G401 (cell line): ENCODE measurements at places on chromosomes 7 and 10. TPM values are rescaled to one million over a fixed set of nuclear protein-coding genes. Genes with fewer than 3 reads are reported as not detected.
A peak's percentile ranks its signal among the peaks of the same experiment; 100 is the strongest.

The FMC1 gene
- 12.3 and 15.1 TPM in 2 replicates for total RNA-seq

The CALY gene
- total RNA-seq = 53.3 and 63.5 TPM in 2 replicates

The TFEC gene
- total RNA-seq = not detected in 2 replicates

The NOS3 gene
- total RNA-seq = 34.5 and 41.6 TPM in 2 replicates

- DNase-seq = no peak
These were observed 9.2 kb downstream of the PRKCQ start for GRCh38 chr10:6570893-6571292.

- no peak for DNase-seq
These were observed 553.8 kb downstream of the TFEC start for GRCh38 chr7:115476671-115477181.

GRCh38 chr10:95450188-95450587 is 111.0 kb downstream of the SORBS1 start:
- DNase-seq = no peak

DNA sequence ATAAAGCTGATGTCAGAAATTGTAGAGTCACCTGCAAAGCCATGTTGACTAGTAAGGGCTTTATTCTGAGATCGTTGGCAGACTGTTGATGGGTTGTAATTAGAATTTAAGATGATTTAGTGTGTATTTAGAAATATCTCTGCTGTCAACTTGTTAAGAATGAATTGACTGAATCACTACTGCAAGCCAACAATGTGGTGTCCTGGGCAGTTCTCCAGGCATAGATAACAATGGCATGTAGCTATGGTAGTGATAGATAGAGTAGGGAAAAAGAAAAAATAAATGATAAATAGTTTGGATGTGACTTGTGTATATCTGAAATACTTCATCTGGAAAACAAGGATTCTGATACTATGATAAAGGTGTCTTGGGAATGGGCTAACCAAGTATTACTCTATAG is 640.2 kb downstream of the ARL4A start:
- DNase-seq = peak; percentile 23

GRCh38 chr10:80664071-80664680 is 126.5 kb downstream of the SH2D4B start:
- DNase-seq = peak; percentile 38

DNA sequence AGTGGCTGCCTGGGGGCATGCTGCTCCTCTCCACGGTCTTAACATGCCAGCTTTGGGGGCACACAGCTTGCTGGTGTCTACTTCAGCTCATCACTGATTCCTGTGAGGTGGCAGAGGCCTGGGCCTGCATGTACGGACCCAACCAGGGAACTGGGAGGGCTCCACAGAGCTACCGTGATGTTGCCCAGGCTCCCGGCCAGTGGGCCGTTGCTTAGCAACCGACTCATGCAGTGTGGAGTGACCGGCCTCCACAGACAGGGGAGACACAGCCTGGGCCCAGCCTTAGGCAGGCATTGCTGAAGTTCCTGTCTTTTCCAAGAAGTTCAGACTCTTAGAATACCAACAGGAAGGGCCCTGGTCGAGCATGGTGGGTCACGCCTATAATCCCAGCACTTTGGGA is 25.8 kb upstream of the SH2B2 start:
- peak; percentile 93 for DNase-seq

- no peak for DNase-seq
These were observed 100.7 kb downstream of the ST8SIA6 start for GRCh38 chr10:17353568-17354300.

- no peak for DNase-seq
These were observed 84.7 kb downstream of the NRP1 start for GRCh38 chr10:33249659-33250345.

DNA sequence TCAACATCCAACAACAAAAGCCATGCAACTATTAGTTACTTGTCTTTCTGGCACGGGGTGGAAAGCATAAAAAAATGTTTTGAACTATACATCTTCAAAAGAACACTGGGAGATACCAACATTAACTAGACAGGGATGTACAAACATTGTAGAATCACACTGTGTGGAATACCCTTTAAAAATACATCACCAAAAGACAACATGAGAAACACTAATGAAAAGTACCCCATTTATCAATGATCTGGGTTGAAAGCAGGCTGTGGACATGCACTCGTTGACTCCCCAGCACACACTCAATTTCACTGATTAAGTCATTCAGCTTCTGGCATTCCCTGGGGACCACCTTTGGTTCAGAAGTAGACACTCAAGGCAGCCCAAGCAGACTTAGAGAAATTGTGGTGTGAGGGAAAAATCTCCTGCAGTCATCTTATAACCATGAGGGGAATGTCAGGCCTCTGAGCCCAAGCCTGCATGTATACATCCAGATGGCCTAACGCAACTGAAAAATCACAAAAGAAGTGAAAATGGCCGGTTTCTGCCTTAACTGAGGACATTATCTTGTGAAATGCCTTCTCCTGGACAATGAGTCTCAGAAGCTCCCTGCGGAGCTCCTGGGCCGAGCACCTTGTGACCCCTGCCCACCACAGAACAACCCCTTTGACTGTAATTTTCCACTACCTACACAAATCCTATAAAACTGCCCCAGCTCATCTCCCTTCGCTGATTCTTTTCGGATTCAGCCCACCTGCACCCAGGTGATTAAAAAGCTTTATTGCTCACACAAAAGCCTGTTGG is 53.0 kb downstream of the CACUL1 start:
- no peak for DNase-seq

- DNase-seq = no peak
These were observed 10.2 kb upstream of the SDHAF3 start for GRCh38 chr7:97107192-97107800.

GRCh38 chr7:108515630-108516029 is 10.3 kb downstream of the PNPLA8 start:
- DNase-seq = no peak

DNA sequence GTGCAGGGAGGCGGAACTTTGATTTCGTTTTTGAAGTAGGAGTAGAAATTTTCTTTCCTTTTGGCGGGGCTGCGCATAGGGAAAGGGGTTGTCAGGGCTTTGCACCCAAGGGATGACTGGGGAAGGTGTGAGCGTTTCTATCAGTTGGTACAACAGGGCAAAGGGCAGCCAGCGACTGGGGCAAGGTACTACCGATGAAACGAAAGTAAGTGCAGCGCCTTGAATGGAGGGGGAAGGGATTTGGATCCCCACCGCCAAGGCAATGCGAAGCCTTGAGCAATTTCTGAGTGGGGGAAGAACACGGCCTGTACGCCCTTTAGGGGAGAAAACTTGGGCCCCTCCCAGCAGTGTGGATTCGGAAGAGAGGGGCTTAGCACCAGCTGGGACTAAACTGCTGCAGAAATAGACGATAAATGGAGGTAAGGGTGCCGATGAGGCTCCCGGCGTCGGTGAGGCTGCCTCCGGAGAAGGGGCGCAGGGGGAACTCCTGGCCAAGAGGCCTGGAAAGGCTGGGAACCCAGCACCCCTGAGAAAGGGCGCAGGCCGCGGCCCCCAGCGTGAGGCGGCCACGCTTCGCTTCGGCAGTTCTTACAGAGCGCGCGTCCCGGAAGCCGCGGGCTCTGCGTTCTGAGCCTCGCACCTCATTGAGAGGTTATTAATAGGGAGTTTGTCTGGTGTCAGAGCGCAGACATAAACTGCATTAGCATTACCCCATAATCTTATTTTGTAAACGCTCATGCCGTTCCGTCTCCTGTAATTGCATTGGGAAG is 10.0 kb upstream of the TLX1 start:
- DNase-seq = no peak

- peak; percentile 85 for DNase-seq
These were observed 1.6 kb downstream of the CHN2 start for GRCh38 chr7:29196191-29196590.
